ENCODE measurements at places on chromosomes 11 and 22.

- no peak overlapping the region for H3K4me3 ChIP-seq
- H3K27ac ChIP-seq, result peak overlapping the region; percentile 47
- DNase-seq, result no peak
- no peaks in the 10 kb centered on the region for H3K36me3 ChIP-seq
- peaks cover 25% of the 10 kb centered on the region for H3K4me1 ChIP-seq
- H3K27me3 ChIP-seq, result no peaks in the 10 kb centered on the region
These were observed 56.6 kb upstream of the FDX1 start for GRCh38 chr11:110373051-110373702.

GRCh38 chr11:115279813-115280761, 224.1 kb downstream of the CADM1 start:
- H3K36me3 ChIP-seq, result no peaks in the 10 kb centered on the region
- no peak overlapping the region for H3K27ac ChIP-seq
- DNase-seq, result no peak
- H3K4me3 ChIP-seq, result no peak overlapping the region
- H3K27me3 ChIP-seq, result no peaks in the 10 kb centered on the region

- H3K36me3 ChIP-seq, result no peaks in the 10 kb centered on the region
- peak overlapping the region; percentile 10 for H3K27ac ChIP-seq
- DNase-seq, result no peak
- H3K27me3 ChIP-seq, result no peaks in the 10 kb centered on the region
- no peaks in the 10 kb centered on the region for H3K4me1 ChIP-seq
These were observed 2.2 kb downstream of the CD6 start for GRCh38 chr11:60973699-60974098.

DNA sequence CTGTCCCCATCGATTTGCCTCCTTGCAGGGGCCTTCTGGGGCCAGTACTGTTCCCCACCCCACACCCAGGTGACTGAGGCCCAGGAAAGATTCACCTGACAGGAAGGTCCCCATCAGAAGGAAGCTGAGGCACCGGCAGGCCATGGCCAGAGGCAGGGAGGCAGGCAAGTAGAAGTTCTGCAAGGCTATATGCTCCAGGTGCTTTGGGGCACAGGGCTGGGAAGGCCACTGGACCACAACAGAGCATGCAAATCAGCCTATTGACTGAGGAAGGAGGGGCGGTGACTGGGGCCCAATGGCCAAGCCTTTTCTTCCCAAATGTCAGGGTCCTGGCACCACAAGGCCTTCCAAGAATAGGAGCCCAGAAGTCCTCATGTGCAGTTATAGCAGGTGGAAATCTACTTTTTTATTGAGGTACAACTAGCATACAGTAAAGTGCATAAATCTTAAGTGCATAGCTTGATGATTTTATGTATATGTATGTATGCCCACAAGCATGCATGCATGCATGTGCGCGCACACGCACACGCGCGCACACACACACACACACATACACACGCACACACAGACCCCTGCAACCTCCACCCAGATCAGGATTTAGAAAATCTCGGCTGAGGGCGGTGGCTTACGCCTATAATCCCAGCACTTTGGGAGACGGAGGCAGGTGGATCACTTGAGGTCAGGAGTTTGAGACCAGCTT, at the start of gene VPREB3:
Gene VPREB3 (minus strand): TSS at position 206 of the 700 bp plus-strand sequence. CDS start 62 bp downstream, at position 144.
- no peak within 1 kb of the TSS for H3K27ac ChIP-seq
- H3K27me3 ChIP-seq, result no peaks in the 10 kb centered on the region
- no peak within 1 kb of the TSS for H3K4me3 ChIP-seq

DNA sequence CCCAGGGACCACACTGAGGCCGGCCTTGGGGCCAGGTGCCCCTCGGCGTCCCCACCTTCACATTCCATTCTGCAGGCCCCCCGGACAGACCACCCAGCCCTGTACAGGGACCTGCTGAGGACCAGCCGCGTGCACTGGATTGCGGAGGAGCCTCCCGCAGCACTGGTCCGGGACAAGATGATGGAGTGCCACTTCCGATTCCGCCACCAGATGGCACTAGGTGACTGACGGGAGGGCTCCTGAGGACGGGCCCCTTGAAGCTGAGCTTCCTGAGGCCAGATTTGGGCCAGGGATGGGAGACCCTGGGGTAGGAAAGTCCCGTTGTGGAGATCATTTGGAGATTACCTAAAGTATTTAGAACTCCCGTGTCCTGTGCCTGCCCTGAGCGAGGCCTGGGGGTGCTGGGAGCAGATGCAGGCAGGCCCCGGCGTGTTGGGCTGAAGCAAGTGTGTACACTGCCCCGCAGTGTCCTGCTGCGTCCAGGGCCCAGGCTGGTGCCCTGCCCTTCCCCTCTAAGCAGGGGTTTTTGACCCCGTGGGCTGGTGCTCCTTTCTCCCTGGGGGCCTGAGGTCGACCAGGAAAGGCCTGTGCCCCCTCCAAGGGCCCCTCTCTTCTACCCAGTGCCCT, 20.0 kb downstream of the TRMU start:
- H3K27ac ChIP-seq, result no peak overlapping the region
- H3K4me1 ChIP-seq, result no peaks in the 10 kb centered on the region
- H3K36me3 ChIP-seq, result peaks cover 18% of the 10 kb centered on the region
- peak; percentile 60 for DNase-seq
- H3K27me3 ChIP-seq, result no peaks in the 10 kb centered on the region
- no peak overlapping the region for H3K4me3 ChIP-seq

DNA sequence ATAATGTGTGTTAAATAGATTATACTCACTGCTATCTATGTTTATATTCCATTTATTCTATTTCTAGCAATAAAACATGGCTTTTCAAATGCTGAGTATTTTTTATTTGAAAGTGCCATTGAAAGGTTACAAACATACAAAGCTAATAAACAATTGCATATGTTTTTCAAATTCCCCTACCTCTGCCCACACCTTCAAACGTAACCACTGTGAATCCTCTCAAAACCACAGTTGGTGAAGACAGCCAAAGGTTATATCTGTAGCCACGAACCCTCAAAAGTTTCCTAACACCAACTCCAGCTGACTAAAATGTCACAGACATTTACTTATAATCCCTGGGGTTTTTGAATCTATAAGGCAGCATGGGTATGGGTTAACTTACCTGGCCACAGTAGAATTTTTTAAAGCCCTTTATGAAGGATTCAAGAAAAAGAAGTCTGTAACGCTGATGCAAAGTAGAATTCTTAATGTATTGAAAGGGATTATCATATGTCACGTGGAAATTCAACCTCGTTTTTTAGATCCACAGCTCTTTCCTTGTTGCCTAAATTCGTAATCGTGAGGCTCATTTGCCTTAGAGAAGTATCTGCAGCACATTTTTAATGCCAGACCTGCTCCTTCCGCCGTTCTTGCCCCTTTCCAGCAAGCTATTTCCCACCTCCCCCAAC, 122.5 kb upstream of the ZC3H12C start:
- H3K27ac ChIP-seq, result no peak overlapping the region
- DNase-seq, result no peak
- peaks cover 16% of the 10 kb centered on the region for H3K4me1 ChIP-seq

GRCh38 chr11:122265981-122266380, 150.0 kb upstream of the BLID start:
- H3K36me3 ChIP-seq, result no peaks in the 10 kb centered on the region
- H3K4me1 ChIP-seq, result no peaks in the 10 kb centered on the region
- no peak overlapping the region for H3K27ac ChIP-seq
- H3K4me3 ChIP-seq, result no peak overlapping the region
- no peaks in the 10 kb centered on the region for H3K27me3 ChIP-seq

DNA sequence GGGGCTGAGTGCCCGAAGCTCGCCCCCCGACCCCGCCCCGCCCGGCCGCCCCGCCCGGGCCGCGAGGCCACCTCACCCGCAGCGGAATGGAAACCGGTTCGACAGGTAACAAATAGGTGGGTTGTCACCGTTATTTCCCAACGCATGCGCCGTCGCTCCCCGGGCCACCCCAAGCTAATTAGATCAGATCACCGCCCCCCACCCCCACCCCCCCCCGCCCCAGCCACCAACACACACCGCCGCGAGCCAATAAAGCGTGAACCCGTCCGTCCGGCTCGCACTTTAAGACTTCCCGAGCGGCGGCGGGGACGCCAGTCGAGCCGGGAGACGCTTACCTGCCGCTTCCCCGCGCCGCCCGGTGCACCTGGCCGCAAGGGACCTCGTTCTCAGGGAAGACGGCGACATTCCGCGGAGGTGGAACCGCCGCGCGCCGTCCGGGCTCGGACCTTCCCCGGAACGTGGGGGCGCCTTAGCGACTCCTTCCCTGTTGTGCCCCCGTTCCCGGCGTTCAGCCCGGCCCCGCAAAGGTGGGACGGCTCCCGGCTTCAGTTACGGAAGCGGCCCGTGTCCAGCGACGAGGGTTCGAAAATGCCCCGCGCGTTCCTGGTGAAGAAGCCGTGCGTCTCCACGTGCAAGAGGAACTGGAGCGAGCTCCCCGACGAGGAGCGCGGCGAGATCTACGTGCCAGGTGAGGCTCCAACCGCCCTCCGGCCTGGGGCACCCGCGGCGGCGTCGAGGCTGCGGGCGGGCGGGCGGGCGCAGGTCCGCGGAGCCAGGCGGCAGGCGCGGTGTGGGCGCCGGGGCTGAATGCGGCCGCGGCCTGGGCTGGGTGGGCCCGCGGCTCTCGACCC, at the start of gene OVOL1:
Gene OVOL1 (plus strand): TSS at position 278 of the 851 bp plus-strand sequence. CDS start 311 bp downstream, at position 589.
- no peak within 1 kb of the TSS for H3K27ac ChIP-seq
- peak; percentile 67 for DNase-seq
- peak within 1 kb of the TSS; percentile 46 for H3K4me3 ChIP-seq
- H3K27me3 ChIP-seq, result peaks cover 2% of the 10 kb centered on the region
- H3K36me3 ChIP-seq, result no peaks in the 10 kb centered on the region

GRCh38 chr22:37274380-37274862, 7.9 kb upstream of the CYTH4 start:
- H3K4me1 ChIP-seq, result no peaks in the 10 kb centered on the region
- H3K36me3 ChIP-seq, result no peaks in the 10 kb centered on the region
- no peak overlapping the region for H3K4me3 ChIP-seq
- DNase-seq, result no peak
- peak overlapping the region; percentile 30 for H3K27ac ChIP-seq
- H3K27me3 ChIP-seq, result no peaks in the 10 kb centered on the region

DNA sequence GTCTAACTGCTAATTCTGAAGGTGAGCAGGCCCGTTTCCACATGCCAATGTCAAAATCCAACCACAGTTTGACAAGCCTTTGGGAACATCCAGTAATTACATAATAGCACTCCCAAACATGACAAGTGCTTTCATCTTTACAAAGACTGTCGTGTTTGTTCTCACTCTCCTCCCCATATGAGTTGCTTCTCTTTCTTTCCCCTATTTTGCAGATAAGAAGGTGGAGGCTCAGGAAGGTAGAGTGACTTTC, 55.9 kb upstream of the CD44 start:
- no peaks in the 10 kb centered on the region for H3K27me3 ChIP-seq
- no peak overlapping the region for H3K4me3 ChIP-seq
- H3K4me1 ChIP-seq, result peaks cover 35% of the 10 kb centered on the region
- no peaks in the 10 kb centered on the region for H3K36me3 ChIP-seq
- H3K27ac ChIP-seq, result peak overlapping the region; percentile 84

- H3K36me3 ChIP-seq, result peaks cover 11% of the 10 kb centered on the region
- DNase-seq, result no peak
- peaks cover 66% of the 10 kb centered on the region for H3K4me1 ChIP-seq
- H3K4me3 ChIP-seq, result peak overlapping the region; percentile 44
- H3K27ac ChIP-seq, result peak overlapping the region; percentile 84
These were observed 13.2 kb downstream of the PLXNB2 start for GRCh38 chr22:50294319-50294656.

Data from upper lobe of left lung (tissue), 6 donors.